G401 (cell line): ENCODE measurements at places on chromosomes 12 and 14.

DNA sequence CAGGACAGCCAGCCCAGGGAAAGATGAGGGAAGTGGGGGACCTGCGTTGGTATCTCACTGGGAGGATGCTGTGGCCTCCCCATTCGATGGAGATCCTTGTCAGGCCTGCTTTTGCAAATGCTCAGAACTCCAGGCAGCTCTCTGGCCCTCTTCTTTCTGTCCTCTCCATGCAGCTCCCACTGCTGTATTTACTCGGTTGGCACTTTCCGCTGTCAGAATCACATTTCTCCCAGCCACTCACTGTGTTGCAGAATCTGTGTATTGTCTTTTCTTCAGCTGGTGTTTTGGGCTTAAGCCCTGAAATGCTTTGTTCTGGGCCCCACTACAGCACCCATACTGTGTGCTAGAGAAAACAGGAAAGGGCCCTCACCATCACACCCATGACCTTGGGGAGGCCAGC lies 401.1 kb downstream of the RGS6 start:
- DNase-seq: no peak

DNA sequence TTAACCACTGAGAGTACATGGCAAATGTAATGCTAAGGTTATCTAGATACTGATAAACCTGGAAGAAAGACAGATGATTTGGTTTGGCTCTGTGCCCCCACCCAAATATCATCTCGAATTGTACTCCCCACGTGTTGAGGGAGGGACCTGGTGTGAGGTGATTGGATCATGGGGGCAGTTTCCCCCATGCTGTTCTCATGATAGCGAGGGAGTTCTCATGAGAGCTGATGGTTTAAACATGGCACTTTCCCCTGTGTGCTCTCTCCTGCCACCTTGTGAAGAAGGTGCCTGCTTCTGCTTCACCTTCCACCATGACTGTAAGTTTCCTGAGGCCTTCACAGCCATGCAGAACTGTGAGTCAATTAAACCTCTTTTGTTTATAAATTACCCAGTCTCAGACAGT lies 14.2 kb downstream of the NOXRED1 start:
- peak; percentile 8 for DNase-seq

GRCh38 chr14:70981000-70981952 lies 74.0 kb downstream of the PCNX1 start:
- no peak for DNase-seq

GRCh38 chr14:69539631-69540410 lies 34.9 kb downstream of the CCDC177 start:
- DNase-seq: no peak

DNA sequence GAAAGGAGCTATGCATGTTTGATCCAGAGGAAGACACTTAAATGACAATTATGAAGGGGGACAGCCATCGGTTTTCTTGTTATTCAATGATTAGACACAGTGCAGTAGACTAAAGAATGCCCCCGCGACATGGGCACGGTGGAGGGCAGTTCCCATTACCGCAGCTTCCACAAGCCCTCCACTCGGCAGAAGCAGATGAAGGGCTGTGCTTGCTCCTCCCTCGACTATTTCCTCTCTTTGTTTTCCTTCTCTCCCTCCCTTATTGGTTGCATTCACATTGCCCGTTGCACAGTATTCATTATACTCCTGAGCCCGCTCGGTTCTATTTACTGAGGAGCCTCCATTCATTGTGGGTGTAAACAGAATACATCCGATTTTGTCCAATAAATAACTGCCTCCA lies 138.8 kb upstream of the RASSF8 start:
- DNase-seq: no peak

- DNase-seq: no peak
These were observed 181.3 kb downstream of the RMST start for GRCh38 chr12:97643924-97644323.

- no peak for DNase-seq
These were observed 6.7 kb upstream of the EML1 start for GRCh38 chr14:99786511-99786989.

DNA sequence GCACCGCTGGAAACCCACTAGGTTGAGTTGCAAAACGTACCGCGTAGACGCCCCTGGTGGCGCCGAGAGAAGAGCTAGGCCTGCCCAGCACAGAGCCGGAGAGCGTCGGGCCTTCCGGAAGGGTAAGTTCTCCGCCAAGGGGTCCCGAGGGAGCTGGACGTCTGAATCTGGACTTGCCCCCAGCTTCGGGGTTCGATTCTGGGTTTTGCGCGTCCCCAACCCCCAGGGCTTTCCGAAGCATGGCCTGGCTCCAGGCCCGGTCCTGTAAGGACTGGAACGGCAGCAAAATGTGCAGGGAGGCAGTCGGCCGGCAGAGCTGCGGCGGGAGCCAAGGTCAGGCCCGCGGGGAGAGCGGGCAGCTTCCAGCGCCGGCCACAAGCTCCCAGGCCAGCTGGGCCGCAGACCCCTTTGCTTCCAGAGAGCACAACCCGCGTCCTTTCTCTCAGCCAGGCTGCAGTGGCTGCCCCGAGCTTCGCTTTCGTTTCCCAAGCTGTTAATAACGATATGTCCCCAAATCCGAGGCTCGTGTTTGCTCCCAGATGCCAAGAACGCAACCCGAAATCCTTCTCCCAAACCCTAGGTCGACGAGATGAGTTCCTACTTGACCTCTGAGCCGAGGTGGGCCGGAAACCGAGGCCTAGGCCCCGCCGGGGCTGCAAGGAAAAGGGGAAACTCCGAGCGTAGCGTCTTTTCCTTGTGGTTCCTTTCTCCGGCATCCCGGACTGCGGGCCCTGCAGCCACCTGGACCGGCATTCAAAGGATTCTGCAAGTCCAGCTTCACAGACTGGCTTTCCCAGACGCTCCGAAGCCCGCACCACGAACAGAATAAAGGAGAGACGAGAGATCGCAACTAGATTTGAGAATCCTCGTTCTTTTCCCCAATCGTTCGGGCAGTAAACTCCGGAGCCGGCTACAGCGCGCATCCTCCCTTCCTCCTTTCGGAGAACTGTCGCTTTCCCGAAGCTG lies 3.2 kb upstream of the TBX5 start:
- no peak for DNase-seq

DNA sequence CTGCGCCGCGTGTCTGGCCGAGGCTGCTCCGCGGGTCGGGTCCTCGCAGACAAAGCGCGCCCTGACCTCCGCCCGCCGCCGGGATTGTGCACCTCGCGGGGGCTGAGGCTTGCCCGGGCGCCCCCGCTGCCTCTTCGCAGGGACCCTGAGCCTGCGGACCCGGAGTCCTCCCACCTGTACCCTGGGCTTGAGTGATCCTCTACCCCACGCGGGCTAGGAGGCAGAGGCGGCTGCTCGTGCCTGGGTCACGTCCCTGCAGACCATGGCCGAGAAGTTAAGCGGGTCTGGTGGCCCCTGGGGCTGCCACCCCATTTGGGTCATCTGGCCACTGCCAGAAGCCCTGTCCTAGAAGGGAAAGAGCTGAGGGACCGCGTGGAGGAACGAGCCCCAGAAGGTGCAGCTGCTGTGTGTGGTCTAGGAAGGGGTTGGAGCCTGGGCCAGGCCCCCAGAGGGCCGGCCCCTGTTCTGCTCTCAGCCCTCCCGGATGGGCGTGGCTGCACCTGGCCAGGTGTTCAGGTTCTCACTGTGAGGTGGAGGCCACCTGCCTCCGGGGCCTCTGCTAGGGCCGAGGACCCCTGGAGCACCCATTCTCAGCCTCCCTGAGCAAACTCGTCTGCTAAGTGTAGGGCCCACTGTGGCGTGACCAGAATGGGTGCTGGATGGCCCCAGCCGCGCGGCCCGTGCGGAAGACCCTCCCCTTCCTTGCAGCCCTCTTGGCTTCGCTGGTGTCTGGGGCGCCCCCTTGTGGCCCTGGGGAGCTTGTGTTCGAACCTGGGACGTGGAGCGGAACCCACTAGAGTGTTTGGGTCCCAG lies 49.6 kb downstream of the LRCOL1 start:
- peak; percentile 52 for DNase-seq

DNA sequence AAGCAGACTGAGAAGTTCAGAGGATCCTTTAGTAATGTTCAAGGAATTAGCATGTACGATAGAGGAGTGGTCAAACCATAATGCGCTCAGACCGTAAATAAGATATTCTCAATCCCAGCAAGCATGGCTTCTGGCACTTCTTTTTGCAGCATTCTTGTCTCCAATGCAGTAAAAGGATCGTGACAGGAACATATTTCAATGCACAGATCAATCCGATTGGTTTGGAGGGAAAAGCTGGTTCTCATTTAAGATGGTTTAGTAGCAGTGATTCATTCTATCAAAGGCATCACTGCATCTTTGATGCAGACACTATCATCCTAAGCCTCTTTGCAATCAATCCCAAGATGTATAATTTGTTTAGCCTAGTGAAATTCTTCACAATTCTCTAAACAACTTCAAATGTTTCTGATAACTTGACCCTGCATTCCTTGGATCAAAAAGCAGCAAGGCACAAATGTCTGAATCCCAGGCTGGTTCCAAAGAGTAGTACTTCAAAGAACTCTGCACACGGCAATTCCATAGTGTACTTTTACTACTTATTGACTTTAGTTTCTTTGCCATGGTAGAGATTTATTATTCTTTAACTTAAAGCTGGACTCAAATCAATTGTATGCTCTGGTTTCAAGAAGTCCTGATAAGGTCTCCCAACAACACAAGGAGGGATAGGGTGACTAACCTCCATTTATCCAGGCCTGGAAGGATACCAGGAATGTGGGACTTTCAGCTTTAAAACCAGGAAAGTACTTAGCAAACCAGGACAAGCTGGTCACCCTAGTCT lies 96.8 kb upstream of the MDM1 start:
- DNase-seq: no peak

GRCh38 chr12:3974883-3975282 lies 101.7 kb upstream of the PARP11 start:
- no peak for DNase-seq

DNA sequence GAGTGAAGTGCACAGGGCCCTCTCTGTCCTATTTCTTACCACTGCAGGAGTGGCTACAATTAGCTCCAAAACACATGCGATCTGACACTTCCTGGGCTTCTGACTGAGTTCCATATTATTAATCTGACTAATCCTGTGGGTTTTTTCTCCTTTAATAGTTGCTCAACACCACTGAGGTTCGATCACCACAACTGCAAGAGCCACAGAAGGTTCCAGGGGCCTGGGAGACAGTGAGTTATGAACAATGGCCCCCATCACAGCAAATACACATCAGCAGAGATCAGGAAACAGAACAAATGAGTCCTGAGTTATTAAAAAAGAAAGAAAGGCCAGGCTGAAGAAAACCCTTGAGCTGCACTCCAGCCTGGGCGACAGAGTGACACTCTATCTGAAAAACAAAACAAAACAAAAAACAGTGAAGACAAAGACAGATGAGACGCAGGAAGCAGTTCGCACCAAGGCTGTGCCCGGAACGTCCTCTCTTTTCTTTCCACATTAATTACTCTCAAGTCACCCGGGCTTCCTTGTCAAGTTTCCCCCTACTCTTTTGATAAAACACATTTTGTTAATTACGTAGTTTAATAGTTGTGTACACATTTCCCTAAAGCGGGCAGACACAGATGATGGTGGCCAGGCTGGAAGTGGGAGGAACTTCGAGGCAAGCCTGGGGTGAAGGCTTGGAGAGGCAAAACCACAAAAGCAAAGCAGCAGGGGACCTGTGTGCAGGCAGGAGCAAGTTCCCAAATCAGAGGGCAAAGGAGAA lies 42.7 kb downstream of the CDC42BPB start:
- DNase-seq: no peak

GRCh38 chr14:75025082-75025481 lies 22.4 kb downstream of the EIF2B2 start:
- DNase-seq: no peak
